ENCODE measurements at places on chromosomes 1 and 21.

DNA sequence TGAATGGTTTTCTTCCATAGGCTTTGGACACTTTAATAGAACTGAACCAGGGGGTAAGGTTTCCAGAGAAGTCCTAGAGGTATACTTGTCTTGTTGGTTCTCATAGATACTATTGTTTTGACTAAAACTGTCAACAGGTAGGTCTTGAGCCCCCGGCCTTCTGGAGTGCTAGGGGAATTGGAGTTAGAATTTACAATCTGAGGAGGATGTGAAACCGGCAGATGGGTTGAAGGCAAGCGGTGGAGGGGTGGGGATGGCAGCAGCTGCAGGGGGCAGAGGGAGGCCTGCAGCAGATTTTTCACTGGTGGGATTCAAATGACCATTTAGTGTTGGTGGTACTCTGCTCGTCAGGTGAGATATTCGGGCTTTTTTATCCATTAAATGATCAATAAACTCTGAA is 4.3 kb upstream of the CD1D start:
- no peak for DNase-seq

DNA sequence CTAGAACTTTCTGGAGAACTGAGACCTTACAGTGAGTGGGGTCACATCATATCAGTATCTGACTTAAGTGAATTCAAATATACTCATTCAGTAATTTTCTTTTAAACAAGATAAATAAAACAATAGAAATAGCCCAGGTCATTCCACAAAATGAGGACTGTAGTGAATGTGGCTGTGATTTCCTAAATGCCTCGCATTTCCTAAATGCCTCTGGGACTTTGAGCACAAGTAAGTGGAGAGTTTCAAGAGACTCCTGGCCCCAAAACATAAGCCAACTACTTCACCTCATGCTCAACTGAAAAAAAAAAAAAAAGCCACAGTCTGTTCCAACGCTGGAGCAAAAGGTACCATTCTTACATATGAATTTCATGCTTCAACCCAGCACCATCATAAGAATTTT is 81.5 kb downstream of the ZNF281 start:
- no peak for DNase-seq

- no peak for DNase-seq
These were observed 106.3 kb downstream of the KCNT2 start for GRCh38 chr1:196501760-196502428.

DNA sequence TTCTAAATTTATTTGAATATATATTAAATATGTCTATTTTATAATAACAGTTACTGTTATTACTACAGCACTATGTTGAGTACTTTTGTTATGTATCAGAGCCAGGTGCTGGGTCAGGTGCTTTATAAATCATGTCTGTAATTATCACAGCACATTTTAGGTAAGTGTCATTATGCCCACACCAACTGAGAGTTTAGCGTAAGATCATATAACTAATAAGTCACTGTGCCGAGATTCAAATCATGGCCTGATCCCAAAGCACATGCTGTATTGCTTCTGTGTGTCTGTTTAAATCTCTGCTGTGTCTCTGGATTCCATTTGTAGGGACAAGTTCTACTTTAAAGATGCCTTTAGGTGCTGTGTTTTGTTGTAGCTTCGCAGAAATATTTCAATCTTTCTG is 1.9 kb downstream of the GPSM2 start:
- DNase-seq, result no peak

DNA sequence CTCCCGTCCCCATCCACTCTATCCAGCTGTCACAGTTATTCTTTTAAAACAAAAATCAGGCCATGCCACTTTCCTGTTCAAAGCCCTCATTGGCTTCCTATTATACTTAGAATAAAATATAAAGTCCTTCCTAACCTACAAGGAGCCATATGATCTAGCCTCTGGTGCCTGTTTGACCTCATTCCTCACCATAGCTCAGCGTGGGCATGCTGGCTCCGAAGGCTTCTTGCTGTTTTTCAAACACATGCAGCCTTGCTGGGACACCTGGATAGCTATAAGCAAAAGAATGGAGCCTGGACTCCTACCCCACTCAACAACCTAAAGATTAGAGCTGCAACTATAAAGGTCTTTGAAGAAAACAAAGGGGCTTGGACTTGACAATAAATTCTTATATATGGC is 23.7 kb downstream of the DHCR24 start:
- no peak for DNase-seq

DNA sequence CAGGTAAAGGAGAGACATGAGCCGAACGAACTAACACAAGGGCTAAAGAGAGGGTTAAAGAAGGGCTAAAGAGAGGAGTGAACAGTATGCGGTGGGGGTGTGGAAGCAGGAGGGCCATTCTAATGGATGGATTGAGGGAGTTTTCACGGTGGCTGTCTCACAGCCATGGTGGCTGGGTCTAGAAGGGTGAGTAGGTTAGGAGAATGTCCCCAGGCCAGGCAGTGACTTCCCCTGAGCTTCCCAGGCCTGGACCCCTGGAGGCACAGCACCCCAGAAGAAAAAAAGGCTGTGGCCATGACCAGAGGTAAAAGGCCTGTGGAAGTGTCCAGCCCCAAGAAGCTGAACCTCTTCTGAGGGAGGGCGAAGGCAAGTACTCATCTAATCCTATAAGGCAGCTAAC is 3.6 kb downstream of the FNDC5 start:
- no peak for DNase-seq

DNA sequence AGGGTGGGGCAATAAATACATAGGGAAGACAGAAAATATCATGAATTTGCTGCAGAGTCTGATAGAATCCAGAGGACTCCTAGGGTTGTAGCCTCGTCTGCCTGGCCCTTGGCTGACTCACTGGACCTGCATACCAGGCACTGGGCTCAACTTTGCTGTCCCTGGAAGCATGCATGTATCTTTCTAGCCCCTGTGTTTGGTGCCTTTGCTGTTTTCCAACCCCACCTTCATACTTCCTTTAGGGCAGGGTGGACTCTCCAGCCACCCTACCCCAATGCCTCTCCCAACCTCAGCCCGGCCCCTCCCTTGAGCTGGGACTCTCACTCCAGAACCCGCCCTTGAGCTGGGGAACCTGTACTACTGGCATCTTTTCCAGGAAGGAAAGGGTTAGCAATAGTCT is 1.2 kb downstream of the RAB25 start:
- DNase-seq, result no peak
